ENCODE measurements at places on chromosomes 2 and 18.

- DNase-seq: no peak
Measured at GRCh38 chr18:49961271-49961670, 147.9 kb upstream of the ACAA2 start.

DNA sequence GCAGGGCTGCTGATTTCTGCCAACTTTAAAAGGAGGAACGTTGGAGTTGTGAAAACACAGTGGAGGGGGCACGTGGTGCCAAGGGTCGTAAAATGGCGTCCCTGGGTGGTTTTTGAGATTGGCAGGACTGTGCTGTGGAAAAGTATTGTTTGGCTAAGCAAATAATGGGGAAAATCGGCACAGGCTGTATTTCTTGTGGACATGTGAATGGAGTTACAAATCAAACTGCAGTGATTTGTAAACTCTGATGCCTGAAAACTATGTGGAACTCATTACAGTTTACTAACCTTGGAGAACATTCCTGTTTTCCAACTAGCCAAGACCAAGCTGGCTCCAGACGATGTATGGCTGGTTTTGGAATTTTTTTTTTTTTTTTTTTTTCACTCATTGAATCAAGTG, 68.7 kb downstream of the KCTD1 start:
- DNase-seq: peak; percentile 64

DNA sequence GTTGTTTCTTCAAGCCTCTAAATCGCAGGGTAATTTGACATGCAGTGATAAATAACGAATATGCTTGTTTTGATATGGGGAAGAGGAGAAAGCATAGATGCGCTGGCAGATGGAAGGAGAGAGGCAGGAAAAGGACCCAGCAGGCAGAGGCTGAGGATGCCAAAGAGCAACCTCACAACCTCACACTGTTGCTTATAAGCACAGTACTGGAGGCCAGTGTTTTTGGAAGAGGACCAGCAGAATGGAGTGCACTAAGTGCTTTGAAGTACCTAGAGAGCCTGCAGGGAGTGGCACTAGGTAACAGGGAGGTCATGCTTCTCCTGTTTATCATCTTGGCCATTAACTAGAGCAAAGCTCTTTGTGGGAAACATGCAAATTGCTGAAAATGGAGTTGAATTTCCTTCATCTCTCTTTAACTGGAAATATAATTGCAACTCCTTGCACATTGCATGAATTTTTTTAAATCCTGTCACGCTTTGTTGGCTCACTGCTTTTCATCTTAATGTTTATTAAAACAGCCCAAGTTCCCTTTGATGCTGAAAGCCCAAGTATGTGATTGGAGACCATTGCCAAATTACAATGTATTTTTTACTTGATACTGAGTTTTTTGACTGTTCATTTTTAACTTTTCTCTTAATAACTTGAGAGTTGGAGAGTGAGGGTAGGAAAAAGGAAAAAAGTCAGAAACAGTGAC, 236.4 kb downstream of the LRRTM1 start:
- DNase-seq: no peak

GRCh38 chr2:240742602-240743095, 51.0 kb downstream of the AQP12A start:
- no peak for DNase-seq

- peak; percentile 82 for DNase-seq
Measured at GRCh38 chr18:7812431-7813063, 245.4 kb downstream of the PTPRM start.

DNA sequence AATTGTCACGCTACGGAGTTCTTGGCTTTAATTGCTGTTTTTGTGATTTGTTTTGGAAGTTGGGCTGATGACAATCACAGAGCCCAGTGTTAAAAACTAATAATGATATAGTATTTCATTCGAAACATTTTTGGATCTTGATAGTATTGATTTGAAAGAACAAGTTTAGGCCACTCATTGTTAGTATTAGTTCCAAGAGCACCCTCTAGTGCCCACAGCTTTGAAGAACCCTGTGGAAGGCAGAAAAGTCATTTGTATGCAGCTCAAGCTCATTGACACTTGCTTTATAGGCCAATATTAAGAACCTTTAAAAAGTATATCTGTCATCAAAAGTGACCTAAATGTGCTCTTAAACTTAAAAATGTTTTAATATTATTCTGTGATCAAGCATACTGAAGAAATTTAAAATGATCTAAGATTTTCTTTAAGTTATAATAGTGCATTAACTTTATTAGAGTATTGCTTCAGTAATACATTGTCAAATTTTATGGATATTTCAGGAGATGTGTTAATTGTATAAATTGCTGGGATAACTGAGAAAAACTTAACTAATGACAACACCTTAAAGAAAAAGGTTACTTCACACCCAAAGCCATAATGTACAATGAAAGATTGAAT, 191.0 kb downstream of the GRB14 start:
- DNase-seq: peak; percentile 66

GRCh38 chr2:103165836-103166235, 404.0 kb downstream of the TMEM182 start:
- no peak for DNase-seq
